ENCODE measurements at places on chromosomes 5 and 9.

DNA sequence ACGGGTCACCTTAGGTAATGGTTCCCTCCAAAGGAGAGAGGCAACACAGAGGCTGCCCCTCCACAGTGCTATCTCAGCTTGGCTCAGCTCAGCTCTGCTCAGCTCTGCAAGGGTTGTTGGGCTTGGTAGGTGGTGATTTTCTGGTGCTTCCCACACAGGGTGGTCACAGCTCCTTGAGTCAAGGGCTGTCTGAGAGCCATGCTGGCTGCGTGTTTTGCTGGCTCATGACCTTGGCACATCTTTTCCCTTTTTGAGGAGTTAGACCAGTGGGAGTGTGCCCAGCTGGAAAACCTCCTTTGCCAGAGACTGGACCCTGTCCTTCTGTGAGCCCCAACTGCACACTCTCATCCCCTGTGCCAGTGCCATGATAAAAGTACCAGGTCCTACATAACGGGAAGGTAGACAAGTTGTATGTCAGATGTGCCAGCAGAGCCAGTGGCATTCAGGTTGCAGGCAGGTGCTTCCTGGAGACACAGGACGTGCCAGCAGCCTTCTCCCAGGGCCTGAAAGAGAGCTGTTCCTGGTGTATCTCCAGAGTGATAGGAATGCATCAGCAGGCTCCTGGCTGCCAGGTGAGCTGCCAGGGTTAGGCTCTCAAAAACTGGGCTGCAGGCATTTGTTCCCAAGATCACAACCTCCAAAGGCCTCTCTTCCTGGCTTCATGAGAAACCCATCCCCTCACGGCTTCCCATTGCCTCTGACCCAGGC lies 118.6 kb upstream of the CXCL14 start:
- H3K4me1 ChIP-seq: no peaks in the 10 kb centered on the region
- peaks cover 7% of the 10 kb centered on the region for H3K27me3 ChIP-seq
- no peak for ATAC-seq
- no peaks in the 10 kb centered on the region for H3K36me3 ChIP-seq

- peaks cover 24% of the 10 kb centered on the region for H3K4me1 ChIP-seq
- H3K4me3 ChIP-seq: peak overlapping the region; percentile 38
- H3K36me3 ChIP-seq: no peaks in the 10 kb centered on the region
- ATAC-seq: peak; percentile 59
- H3K27ac ChIP-seq: peak overlapping the region; percentile 73
Measured at GRCh38 chr5:40397976-40398375, 281.7 kb upstream of the PTGER4 start.

DNA sequence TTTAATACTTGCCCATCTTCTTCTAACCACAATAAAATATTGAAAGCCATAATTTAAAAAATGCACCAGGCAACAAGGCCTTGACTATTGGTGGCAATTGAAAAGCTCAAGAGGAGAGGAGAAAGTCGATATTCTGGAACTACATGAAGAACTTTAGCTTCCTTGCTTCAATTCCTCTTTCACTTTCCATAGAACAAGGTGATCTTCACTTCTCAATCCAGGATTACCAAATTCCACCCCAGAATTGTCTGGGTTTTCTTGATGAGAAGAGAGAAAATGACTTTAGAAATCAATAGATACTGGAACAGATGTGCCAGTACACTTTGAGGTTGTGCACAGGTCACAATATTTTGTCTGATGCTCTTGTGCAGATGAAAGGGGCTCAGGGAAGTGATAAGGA lies 52.2 kb downstream of the PTCD2 start:
- no peak overlapping the region for H3K27ac ChIP-seq
- H3K4me1 ChIP-seq: no peaks in the 10 kb centered on the region
- H3K36me3 ChIP-seq: no peaks in the 10 kb centered on the region
- ATAC-seq: no peak
- H3K4me3 ChIP-seq: no peak overlapping the region

DNA sequence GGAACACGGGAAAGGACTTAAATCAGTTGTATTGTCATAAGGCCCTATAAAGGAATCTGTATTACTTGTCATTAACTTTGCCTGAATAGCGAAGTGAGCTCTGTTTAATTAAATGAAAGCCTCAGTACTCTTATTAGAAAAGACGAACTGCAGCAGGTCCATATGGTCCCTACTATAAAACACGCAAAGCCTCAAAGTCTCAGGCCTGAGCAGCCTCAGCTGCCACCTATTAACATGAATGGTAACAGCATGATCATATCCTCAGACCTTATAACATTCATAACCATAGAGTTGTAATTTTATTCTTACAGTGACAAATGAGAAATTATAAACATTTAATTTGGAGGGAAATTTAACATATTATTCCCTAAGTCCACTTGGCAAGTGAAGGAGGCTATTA lies 1113.7 kb upstream of the WWC1 start:
- no peaks in the 10 kb centered on the region for H3K36me3 ChIP-seq
- no peaks in the 10 kb centered on the region for H3K4me1 ChIP-seq
- no peak overlapping the region for H3K4me3 ChIP-seq
- no peak for ATAC-seq
- no peaks in the 10 kb centered on the region for H3K27me3 ChIP-seq
- H3K27ac ChIP-seq: no peak overlapping the region

DNA sequence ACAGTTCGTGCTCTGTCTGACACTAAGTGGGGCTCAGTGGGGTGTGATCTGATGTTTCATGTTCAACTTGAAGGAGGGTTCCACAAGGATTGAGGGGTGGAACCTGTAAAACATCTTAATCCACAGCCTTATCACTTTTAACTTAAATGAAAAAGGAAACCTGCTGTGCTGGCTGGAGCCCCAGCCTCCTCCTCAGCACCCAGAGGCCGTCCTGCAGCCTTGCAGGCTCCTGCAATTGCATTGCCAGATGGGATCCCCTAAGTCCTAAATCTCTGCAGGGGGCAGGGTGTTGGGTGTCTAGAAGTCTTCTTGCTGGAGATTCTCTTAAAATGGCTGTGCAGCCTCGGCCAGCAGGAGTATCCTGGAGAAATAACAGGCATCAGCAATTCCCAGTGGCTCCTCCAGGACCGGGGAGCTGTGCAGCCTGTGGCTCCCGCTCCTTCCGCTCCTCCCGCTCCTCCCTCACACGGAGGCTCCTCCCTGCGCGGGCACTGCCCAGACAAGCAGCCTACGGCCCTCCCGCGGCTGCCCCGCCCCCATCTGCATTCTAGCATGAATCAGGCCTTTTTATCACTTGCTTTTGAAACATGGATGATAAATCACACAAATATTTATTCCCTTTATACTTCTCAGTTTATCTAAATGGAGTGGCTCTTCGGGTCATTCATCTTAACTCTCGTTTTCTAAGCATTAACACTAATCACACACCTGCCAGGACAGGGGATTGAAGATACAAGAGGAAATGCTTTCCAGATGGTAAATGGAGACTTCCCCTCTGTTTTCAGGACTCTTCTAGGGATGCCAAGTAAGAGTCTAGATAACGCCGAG lies 131.0 kb downstream of the ADAMTS16 start:
- H3K27me3 ChIP-seq: peaks cover 3% of the 10 kb centered on the region
- H3K4me1 ChIP-seq: no peaks in the 10 kb centered on the region
- H3K36me3 ChIP-seq: no peaks in the 10 kb centered on the region
- H3K4me3 ChIP-seq: no peak overlapping the region
